ENCODE measurements at places on chromosomes 16 and 17.

DNA sequence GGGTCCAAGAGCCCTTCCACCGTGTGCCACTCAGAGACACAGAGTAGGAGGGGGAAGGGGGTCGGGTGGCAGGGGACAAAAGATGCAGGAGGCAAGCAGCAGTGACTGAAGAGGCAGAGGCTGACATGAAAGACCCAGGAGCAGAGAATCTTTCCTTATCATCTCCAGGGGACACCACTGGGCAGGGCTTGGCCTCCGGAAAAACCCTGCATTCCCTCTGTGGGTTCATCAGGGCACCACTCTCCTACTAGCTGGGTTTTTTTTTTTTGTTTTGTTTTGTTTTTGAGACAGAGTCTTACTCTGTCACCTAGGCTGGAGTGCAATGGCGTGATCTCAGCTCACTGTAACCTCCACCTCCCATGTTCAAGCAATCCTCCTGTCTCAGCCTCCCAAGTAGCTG lies 2.1 kb upstream of the STX4 start:
- DNase-seq, result no peak

DNA sequence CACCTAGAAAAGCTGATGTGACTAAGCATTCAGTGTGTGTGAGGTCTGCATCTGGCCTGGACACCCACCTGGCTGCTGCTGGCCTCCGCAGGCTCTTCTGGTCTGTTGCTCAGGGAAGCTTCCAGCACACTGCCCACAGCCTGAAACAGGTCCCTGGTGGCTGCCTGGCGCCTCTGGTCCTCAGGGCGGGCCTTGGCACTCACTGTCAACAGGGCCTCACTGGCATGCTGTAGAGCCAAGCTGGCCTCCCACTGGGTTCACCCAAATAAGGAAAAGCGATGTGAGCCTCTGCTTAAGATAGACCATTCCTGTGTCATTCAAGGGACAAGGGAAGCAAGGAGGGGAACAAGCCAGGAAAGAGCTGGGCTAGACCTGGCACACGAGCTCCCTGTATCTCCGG lies 70.6 kb upstream of the BCO1 start:
- DNase-seq, result no peak

DNA sequence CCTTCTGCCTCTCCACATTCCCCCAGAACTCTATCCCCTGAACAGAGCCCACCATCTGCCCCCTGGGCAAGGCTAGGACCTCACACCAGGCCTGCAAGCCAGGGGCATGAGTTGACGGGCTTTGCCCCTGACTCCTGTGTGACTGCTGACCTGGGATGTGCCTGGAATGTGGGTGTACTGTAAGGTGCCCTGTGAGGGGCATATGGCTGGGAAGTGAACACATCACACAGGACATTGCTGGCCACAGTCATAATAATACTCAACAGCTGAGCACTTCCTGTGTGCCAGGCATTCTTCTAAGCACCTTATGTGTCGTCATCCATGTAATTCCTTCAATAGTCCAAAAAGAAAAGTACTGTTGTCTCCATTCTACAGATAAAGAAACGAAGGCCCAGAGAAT lies 13.3 kb downstream of the CES4A start:
- no peak for DNase-seq

DNA sequence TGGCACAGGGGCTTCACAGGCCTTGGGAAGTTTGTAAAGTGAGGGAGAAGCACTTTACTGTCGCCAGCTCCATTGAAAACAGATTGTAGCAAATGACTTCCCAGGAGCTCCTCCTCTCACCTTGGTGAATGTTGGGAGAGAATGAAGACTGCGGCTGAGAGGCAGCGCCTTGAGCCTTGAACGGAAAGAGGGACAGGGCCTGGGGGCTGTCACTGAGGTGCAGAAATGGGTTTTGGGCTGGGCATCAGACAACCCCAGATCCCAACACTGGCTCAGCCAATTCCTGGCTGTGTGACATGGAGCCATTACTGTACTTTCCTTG lies 603 bp upstream of the MRTFB start:
- DNase-seq, result no peak

DNA sequence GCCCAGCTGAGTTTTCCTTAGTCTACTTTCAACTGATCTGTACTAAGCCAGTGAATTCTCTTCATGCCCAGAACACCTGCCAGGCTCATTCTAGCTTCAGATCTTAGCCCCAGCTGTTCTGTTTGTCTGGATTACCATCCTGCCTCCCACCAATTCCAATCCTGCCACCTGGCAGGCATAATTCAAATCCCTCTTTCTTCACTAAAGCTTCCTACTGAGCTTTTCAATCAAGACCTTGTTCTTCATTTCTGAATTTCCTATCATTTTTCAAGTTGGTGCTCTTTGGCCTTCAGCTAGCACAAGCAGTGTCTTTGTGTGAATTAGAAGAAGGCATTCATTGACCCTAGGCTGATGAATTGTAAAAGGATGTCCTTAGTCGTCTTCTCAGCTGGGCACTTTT lies 357.6 kb downstream of the UTP18 start:
- DNase-seq, result no peak

- DNase-seq, result no peak
Measured at GRCh38 chr17:3795390-3796102, 5.4 kb downstream of the ITGAE start.

- no peak for DNase-seq
Measured at GRCh38 chr17:32523827-32524552, 37.2 kb downstream of the CDK5R1 start.

- no peak for DNase-seq
Measured at GRCh38 chr16:75862098-75862386, 135.8 kb upstream of the CPHXL start.

GRCh38 chr17:82787081-82787848 lies 35.4 kb downstream of the TBCD start:
- DNase-seq, result peak; percentile 87

- no peak for DNase-seq
Measured at GRCh38 chr16:689175-689897, 862 bp downstream of the WDR24 start.

DNA sequence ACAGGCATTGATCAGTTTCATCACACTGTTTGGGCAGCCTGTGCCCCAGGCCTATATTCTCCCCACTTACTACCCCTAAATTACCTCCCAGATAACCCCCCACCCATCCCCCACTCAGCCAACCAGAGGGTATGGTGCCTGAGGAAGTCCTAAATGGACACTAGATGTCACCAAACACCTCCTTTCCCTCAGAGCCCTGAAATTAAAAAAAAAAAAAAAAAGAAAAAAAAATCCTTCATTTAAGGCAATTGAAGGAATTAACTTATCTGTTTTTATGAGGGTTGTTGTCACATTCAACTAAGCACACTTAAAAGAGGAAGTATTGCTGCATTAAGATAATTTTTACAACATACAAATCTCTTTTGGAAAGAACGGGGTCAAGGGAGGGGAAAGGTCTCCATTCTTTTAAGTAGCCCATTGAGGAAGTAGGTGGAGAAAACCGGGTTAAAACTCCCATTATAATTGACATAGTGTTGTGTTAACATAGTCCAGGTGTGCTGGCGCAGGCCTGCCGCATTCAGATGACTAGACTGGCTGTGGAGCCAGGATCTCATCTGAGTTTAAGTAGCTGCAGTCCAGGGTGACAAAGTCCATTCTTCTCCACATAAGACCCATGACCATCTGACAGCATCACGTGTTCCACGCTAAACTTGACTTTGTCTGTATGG lies 46.3 kb downstream of the SNX11 start:
- DNase-seq, result peak; percentile 47

- no peak for DNase-seq
Measured at GRCh38 chr16:48334325-48334724, 50.9 kb downstream of the SIAH1 start.

DNA sequence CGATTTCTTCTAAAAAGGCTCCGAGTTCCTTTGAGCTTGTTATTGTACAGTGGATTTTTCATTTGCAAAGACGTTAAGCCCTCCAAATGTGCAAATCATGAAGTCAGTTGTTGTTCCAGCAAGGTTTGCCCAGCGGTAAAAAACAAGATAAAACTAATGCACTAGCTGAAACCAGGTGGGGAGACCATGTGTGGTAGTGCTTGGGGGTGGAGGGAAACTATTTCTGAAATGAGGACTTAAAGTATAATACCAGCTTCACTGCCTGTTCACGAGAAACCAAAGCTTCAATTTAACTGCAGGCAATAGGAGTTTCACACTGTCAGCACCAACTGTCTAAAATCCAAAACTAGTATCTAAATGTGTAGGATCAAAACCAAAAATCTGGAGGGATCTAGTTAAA lies 22.3 kb downstream of the SMARCE1 start:
- DNase-seq, result no peak

DNA sequence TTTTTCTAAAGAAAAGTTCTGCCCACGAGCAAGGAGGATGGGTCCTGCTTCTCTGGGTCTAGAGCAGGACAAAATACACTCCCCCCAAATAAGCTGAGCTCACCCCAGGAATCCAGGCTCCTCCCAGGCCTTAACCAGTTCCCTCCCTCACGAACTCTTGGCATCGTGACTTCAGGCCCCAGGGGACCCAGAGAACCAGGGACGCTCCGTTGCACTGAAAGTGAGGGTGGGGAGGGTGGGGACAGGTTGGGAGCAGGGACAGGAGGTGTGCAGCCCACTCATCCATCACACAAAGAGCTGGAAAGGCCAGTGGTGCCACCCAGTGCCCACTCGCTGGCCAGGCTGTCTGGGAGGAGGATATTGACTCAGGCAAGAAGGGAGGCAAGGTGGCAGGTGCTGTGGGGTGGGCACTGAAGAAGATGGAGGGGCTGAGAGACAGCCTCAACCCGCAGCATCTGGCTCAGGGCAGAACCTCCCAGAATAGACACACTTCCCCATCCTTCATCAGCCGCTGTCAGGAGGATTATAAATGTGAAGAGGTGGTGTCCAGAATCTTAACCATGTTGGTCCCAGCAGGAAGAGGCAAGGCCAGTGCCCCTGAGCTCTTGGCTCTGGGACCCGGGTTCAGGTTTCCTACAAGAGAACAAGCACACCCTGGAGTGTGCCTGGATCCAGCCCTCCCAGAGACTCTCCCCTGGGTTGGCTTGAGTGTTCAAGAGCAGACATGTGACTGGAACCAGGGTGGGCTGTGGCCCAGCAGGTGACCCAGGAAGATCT lies 67.9 kb upstream of the RPL38 start:
- no peak for DNase-seq

DNA sequence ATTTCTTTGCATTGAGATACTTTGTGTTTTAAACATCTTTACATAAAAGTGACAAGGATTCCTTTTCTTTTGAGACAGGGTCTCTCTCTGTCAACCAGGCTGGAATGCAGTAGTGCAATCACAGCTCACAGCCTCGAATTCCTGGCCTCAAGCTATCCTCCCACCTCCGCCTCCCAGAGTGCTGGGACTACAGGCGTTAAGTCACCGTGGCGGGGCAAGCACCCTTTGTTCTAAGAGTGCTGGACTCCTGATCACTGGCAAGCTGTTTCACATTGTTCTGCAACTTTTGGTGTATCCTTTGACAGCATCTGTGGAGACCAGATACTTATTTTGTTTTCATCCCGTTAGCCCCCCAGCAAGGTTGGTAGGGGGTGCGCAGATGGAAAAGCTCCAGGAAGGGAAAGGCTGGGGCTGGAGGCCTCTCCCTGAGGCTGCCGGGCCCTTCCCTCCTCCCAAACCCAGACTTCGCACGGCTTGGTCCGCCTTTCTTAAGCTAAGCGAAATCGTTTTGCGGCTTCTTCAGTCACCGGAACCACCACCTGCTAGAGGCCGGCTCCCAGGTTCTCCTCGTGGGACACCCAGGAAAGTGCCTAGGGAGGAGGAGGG lies 1.1 kb downstream of the ST6GALNAC2 start:
- no peak for DNase-seq

DNA sequence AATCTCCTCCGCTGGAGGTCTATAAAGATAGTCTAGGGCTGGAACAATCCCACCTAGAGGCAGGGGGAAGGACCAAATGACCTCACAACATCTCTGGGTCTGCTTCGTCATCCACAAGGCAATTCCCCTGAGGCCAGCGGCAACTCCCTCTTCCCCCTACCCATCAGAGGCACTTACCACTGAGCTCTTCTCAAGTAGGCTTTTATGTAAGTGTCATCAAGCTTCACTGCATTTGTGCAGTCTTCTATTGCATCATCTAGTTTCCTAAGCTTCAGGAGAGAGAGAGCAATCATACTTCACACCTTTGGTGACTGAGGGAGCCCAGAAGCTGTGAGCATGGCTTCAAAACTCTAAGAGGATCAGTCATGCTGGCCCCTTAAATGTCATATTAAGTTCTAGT lies 21.0 kb downstream of the CNP start:
- no peak for DNase-seq

- no peak for DNase-seq
Measured at GRCh38 chr17:17064322-17064721, 22.1 kb downstream of the MPRIP start.

DNA sequence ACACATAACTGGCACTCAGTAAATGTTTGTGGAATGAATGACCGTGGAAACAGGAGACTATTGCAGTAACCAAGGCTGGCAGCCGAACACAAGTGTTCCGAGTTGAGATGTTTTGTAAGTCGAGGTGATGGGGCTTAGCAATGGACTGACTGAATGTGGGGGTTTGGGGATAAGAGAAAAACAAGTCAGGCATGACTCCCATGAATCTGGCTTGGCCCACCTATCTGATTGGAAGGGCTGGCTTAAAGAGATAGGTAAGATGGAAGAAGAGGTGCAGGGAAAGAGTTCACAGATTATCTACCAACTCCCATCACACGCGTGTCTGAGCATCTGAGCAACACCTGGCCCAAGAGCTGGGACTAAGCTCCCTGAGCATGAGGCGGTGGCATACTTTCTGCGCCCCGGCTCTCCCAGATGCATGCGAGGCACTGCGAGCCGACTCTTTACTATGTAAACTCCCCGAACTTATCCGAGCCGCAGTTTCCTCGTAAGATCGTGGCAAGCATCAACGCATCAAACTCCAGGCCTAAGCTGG lies 539 bp downstream of the IFT20 start:
- DNase-seq, result peak; percentile 56

GRCh38 chr16:5903153-5903552 lies 805.6 kb upstream of the EEF2KMT start:
- no peak for DNase-seq

DNA sequence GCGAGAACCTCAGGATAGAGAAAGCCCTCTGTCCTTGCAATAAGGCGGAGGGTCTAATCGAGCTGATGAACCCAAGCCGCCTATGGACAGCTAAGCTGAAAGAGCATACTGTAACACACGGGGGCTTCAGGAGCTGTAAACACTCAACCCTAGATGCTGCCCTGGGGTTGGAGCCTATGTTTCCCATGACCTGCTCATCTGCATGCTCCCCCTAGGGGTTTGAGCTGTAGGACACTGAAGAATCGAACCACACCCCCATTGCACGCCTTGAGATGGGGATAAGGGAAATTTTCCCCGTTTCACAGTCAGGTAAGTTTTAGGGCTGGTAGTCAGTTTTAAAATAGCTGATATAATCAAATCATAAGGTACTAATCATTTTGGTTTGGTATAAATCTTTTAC lies 675.6 kb upstream of the CDH8 start:
- DNase-seq, result no peak

GRCh38 chr17:11551442-11551841 lies 46.8 kb upstream of the DNAH9 start:
- no peak for DNase-seq

Measured in fibroblast of mammary gland (primary cell).